ENCODE measurements at places on chromosomes 16 and 17.

DNA sequence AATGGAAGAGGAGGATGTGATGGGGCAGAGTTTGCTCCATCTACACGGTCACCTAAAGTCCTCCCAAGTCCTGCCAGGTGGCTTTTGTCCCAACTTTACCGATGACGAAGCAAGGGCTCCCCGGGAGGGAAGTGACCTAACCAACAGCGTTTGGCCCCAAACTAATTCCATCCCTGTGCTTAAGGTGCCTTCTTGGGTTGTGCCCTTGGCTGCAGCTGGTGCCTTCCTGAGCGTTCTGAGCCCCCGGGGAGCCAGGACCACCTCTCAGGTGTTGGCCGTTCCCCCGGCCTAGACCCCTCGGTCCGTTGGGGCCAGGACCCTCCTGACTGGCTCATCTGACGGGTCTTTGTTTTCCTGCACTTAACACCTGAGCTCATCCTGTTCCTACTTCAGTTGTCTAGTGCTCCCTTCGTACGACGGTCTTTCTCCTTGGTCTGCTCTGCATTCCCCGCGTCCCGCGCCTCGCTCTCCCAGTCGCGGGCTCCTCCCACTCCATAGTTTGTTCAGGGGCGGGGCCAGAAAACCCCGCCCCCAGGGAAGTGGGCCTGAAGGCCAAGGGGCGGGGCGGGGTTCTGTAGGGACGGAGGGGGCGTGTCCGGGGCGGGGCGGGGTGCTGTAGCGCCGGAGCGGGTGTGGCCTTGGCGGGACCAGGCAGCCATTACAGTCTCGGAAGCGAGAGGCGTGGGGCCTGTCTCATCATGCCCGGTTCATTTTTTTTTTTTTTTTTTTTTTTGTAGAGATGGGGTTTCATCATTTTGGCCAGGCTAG is 822 bp upstream of the ZSCAN10 start:
- DNase-seq, result peak; percentile 72

- DNase-seq, result peak; percentile 66
These were observed 117.7 kb upstream of the FOXF1 start for GRCh38 chr16:86392436-86393152.

DNA sequence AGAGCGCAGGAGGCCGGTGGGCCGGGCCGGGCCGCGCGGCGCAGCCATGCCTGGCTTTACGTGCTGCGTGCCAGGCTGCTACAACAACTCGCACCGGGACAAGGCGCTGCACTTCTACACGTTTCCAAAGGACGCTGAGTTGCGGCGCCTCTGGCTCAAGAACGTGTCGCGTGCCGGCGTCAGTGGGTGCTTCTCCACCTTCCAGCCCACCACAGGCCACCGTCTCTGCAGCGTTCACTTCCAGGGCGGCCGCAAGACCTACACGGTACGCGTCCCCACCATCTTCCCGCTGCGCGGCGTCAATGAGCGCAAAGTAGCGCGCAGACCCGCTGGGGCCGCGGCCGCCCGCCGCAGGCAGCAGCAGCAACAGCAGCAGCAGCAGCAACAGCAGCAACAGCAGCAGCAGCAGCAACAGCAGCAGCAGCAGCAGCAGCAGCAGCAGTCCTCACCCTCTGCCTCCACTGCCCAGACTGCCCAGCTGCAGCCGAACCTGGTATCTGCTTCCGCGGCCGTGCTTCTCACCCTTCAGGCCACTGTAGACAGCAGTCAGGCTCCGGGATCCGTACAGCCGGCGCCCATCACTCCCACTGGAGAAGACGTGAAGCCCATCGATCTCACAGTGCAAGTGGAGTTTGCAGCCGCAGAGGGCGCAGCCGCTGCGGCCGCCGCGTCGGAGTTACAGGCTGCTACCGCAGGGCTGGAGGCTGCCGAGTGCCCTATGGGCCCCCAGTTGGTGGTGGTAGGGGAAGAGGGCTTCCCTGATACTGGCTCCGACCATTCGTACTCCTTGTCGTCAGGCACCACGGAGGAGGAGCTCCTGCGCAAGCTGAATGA is 606 bp downstream of the THAP11 start:
- peak; percentile 63 for DNase-seq

DNA sequence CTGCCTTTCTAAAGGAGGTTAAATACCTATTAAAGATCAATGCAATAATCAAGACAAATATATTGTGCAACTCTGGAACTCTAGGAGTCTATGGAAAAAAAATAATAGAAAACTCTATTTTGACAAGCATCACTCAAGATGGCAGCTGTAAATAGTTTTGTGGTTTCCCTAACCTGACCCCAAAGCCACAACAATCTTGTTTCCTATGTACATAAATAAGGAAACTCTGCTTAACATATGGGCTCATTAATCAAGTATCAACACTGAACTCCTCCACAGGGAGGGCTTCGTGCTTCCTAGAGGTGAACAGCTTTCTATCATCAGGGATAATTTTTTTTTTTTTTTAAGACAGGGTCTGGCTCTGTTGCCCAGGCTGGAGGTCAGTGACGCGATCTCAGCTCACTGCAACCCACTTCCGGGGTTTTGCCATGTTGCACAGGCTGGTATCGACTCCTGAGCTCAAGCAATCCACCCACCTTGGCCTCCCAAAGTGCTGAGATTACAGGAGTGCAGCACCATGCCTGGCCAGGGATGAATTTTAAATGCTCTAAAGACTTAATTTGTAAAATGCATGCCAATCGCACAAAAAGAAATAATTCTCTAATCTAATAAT is 42.5 kb downstream of the ARHGAP17 start:
- DNase-seq, result no peak

DNA sequence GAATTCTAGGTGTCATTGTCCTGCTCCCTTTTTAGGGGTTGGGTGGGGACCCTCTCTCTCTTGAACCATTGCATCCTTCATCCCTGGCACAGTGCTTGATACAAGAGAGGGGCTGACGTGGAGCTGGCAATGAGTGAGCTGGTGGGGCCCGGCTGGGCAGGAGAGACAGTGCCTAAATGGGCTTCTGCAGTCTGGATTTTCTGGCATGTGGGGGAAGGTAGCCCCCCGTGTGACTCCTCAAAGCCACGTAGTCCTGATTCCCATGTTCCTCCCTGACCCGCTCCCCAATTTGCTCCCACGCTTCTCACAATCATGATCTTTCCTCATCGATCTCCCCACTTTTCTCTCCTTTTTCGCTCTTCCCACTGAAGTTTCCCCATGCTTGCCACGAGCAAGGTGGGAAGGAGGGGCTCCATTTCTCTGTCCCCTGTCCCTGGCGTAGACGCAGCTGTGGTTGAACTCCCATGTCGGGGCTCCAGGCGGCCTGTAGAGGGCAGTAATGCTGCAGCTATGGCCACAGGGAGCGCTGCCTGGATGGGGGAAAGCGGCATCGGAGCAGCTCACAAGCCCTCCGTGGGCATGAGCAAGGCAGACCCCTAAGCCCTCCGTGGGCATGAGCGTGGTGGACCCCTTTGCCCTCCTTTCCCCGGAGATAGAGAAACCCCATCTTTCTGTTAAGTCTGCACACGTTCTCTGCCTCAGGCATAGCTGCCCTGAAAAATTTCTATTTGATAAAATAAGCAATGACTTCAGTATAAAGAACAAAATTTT is 47.5 kb downstream of the HAPSTR1 start:
- DNase-seq, result peak; percentile 70

DNA sequence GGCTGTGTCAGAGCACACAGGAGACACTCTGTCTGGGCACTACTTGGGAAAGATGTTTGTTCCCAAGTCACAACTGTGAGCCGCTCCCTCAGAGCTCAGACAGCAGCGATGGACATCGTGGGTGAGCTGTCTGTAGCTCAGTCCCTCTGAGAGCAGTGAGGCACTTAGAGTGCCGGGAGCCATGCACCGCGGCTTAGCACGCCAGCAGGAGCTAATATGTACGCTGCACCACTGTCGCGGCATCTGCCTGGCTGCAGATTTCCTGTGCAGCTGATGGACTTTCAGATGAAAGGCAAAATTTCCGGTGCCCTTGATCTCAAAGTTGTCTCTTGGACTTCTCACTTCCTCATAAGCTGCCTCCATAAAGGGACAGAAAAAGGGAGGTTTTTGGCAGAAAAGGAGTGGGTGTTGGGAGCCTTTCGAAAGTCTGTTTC is 92.8 kb upstream of the ZNF469 start:
- DNase-seq, result no peak

DNA sequence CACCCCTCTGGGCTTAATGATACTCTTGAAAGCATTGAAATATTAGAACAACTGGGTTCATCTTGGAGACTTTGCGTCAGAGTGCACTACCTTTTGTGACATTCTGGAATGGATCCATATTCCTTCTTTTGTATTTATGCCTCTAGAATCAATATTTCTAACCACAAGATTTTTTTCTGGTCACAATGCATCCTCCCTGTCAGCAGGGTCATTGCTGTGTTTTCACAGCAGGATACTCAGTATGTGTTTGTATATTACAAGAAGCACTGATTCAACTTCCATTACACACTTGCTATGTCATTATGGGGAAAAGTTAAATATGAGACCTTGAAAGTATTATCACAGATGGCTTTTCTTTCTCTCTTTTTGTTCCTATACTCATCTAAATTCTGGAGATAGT is 370.0 kb downstream of the HS3ST3B1 start:
- DNase-seq, result no peak
